ENCODE measurements at places on chromosomes 13 and 19.

- H3K4me1 ChIP-seq = peaks cover 30% of the 10 kb centered on the region
- no peaks in the 10 kb centered on the region for H3K27me3 ChIP-seq
- peaks cover 50% of the 10 kb centered on the region for H3K36me3 ChIP-seq
- H3K27ac ChIP-seq = no peak overlapping the region
- no peak for DNase-seq
Observed at GRCh38 chr13:113211774-113212173, 2.4 kb downstream of the CUL4A start.

GRCh38 chr19:40512473-40513344 is 45.9 kb downstream of the SPTBN4 start:
- H3K27me3 ChIP-seq = peaks cover 27% of the 10 kb centered on the region
- no peak overlapping the region for H3K27ac ChIP-seq
- H3K4me1 ChIP-seq = peaks cover 16% of the 10 kb centered on the region
- DNase-seq = no peak

DNA sequence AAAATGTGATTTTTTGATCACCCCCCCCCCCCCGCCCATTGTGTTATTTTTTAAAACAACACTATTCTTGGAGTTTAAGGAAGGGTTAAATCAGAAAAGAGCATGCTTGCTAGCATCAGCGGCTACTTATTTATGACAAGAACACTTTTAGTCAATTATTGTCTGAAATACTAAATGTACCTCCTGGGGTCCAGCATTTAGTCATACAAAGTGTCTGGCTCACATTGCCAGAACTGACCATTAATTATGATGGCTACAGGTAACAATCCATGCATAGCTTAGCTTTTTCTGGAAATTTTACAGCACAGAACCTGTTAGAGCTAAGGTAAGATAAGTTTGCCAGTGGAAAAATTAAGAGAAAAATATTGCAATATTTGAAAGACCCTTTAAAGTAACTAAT is 90.1 kb downstream of the PCDH9 start:
- H3K36me3 ChIP-seq = no peaks in the 10 kb centered on the region
- peaks cover 8% of the 10 kb centered on the region for H3K4me1 ChIP-seq
- no peak for DNase-seq
- H3K27ac ChIP-seq = no peak overlapping the region
- H3K4me3 ChIP-seq = no peak overlapping the region
- H3K27me3 ChIP-seq = no peaks in the 10 kb centered on the region

DNA sequence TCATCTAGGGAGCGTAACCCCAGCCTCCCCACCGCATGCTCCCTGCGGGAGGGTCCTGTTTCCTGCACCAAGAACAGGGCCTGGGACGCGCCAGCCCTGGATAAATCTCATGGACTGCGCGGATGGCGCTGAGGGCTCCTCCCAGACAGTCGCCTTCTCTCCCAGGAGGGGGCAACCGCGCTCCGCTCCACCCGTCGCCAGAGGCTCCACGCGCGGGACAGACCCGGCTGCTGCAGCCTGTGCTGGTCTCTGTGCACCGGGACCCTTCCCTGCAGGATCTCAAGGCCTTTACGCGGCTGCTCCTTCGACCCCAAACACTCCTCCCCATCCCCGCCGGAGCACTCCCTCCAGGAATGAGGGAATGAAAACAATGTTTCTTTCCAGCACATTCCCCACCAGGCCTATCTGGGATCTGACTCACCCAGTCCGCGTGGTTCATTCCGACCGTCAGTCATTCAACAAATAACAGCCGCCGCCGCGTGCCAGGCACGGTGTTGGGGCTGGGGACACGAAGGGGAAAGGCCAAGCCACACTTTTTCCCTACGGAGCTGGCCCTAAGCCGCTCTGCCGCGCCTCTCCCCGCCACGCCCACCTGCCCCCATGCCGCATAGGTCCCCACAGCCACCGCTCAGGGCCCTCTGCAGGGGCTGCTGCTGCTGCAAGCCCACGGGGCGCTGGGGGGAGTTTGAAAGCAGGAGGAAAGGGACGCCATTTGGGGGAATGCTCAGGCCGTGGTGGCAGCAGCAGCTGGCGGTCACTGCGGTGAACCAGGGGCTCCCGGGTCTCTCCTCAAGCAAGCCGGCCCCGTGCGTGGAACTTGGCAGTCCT is 6.0 kb downstream of the PNMA8B start:
- H3K4me3 ChIP-seq = no peak overlapping the region
- DNase-seq = no peak
- no peak overlapping the region for H3K27ac ChIP-seq
- peaks cover 5% of the 10 kb centered on the region for H3K27me3 ChIP-seq
- peaks cover 5% of the 10 kb centered on the region for H3K4me1 ChIP-seq

DNA sequence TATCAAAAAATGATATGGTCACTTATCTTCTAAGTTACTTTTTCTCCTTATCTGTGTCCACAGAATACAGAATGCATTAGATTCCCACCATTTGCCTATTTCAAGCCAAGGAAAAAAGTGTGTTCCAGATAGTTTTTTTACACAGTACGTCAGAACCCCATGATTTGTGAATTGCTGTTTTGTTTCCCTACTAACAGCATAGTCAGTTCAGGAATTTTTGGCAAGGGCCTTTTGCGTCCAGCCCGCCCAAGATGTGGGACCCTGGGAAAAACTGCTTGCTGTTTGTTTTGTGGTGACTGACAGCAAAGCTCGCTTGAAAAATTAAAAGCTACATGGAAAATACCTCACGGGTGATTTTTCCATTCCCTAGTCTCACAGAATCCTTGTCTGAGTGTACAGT is 20.4 kb upstream of the FAM216B start:
- peak overlapping the region; percentile 98 for H3K27ac ChIP-seq
- no peaks in the 10 kb centered on the region for H3K36me3 ChIP-seq

DNA sequence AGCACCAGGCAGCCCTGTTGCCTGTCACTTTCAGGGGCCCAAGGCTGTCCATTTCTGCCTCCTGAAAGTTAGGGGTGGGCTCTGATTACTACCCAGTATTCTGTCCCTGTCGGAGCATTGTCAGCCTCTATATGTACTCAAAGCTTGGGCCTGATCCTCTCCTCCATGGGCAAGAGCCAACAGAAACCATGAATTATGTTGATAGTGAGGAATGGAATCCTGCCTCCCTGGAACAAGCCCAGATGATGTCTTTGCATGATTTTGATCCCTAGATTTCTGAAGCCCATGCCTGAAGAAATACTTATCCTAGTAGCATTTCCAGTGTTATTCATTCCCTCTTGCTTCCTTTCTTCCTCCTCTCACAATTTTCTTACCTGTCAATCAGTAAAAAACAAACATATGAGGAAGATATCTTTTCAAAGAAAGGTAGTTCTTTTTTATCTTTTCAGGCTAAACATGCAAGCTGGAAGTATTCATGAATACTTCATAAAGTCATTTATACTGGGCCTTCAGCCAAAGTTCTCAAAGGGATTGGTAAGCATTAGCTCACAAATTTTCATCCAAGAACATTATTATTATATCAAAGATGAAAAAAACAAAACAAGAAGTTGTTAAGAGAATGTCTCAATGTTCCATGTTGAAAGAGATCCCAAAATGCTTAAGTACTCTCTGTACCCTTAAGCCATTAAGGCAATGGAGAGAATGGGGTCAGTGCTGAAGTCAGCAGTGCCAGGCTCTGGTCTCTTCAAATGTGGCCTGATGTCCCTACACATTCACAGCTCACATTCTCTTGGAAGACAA is 171.7 kb downstream of the NHLRC3 start:
- H3K27ac ChIP-seq = no peak overlapping the region
- H3K4me1 ChIP-seq = no peaks in the 10 kb centered on the region
- no peak for DNase-seq
- no peak overlapping the region for H3K4me3 ChIP-seq

DNA sequence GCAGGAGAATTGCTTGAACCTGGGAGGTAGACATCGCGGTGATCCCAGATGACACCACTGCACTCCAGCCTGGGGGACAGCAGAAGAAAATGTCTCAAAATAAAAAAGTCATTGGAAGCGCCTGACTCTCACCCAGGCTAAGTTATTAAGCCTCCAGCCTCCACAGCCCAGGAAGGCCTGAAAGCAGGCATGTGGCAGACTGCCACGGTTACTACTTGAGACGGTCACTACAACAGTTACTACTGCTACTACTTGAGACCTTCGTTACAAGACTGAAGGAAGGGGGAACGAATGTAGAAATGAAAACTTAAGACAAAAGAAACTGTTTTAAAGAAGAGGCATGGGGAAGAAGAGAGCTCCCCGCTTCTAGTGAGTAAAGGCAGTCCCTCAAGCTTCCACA is 9.6 kb downstream of the PRR22 start:
- H3K36me3 ChIP-seq = no peaks in the 10 kb centered on the region
- DNase-seq = no peak
- no peaks in the 10 kb centered on the region for H3K4me1 ChIP-seq
- H3K27ac ChIP-seq = no peak overlapping the region

DNA sequence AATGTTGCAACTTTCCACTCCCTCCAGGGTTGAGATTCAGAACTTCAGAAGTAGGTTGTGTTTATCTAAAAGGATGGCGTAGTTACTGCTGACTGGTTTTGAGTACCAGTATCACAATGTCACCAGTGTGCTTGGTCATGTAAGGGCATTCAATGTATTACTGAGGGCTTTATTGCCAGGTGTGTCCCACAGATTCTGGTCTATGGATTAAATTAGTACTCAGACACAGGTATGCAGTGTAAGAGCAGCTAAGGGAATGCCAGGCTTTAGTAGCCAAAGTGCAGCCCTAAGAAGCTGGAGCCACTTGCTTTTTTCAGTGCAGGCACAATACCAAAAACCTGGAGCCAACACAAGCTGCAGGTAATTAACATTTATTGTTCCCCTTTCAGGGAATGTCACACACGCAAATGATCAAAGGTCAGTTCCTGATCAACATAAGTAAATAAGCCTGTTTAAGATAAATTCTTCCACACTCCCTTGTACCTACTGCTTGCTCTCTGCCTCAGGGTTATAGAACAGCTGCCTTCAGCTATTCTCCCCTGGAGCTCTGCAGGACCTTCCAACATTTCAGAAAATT is 130.1 kb upstream of the ZNF91 start:
- H3K27me3 ChIP-seq = no peaks in the 10 kb centered on the region
- H3K4me1 ChIP-seq = no peaks in the 10 kb centered on the region
- no peak for DNase-seq

- no peaks in the 10 kb centered on the region for H3K4me1 ChIP-seq
- H3K27ac ChIP-seq = no peak overlapping the region
- no peaks in the 10 kb centered on the region for H3K27me3 ChIP-seq
- DNase-seq = no peak
- no peaks in the 10 kb centered on the region for H3K36me3 ChIP-seq
Observed at GRCh38 chr13:98055623-98056022, 87.3 kb upstream of the FARP1 start.

DNA sequence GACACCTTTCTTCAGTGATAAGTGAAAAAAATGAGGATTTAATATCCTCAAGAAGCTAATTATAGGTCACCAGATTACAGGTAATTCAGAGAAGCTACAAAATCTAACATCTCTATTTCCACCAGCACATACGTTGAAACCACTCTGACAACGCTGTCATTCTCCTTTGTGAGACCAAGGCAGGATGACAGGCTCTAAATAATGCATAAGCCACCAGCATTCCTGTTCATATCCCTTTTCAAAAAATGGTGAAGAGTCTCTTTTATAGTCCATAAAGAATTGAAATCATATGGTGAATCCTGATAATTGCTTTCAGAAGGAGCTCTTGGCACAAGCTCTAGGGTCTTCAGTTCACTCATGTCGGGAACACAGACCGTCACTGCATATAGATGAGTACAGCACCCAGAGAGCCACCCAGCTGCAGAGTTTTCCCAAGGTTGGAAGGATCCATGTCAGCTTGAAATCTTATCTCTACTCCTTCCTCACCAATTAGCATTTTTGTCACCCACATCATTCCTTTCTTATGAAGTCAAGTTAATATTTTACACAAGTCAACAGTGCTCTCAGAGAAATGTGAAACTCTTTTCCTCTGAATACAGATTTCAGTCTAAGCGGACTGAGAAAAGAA is 431.4 kb downstream of the TBC1D4 start:
- H3K36me3 ChIP-seq = no peaks in the 10 kb centered on the region
- H3K27me3 ChIP-seq = no peaks in the 10 kb centered on the region

GRCh38 chr19:40982594-40983101 is 8.4 kb upstream of the CYP2B6 start:
- H3K27me3 ChIP-seq = peaks cover 19% of the 10 kb centered on the region
- DNase-seq = no peak
- H3K36me3 ChIP-seq = no peaks in the 10 kb centered on the region
- no peaks in the 10 kb centered on the region for H3K4me1 ChIP-seq

DNA sequence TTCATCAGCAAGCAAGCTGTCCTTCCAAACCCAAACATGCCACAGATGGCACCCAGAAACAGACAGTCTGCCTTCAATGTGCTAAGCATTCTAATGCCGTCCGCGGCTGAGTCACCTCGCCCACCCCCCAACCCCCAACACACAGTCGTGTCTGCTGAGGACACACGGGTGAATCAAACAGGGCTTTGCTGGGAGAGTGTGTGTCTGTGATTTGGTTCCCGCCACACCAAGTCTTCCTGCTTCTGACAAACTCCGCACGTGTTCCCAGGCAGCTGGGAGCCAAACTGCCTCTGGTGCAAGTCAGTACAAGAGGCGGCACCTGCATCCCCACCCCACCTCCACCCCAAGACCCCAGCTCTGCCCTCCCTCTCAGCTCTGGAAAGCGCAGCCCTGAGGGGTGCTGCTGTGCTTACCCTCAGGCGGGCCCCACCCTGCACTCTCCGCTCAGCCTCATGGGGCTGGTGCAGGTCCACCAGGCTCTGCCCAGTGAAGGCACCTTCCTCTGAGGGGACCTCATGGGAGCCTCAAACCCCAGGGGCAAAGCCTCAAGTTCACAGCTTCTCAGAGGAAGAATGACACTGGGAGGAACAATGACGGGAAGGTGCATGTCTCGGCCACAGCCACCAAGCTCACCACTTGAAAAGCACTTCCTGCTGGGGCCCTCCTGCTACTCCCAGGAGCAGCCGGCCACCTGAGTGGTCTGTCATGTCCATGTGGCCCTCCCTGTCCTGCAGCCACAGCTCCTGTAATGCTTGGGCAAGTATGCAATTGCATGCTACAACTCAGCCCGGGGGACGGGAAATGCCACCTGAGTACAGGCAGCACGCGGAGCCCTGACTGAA is 15.0 kb upstream of the SLC35E1 start:
- no peak overlapping the region for H3K4me3 ChIP-seq
- DNase-seq = no peak
- no peaks in the 10 kb centered on the region for H3K27me3 ChIP-seq
- H3K27ac ChIP-seq = no peak overlapping the region

DNA sequence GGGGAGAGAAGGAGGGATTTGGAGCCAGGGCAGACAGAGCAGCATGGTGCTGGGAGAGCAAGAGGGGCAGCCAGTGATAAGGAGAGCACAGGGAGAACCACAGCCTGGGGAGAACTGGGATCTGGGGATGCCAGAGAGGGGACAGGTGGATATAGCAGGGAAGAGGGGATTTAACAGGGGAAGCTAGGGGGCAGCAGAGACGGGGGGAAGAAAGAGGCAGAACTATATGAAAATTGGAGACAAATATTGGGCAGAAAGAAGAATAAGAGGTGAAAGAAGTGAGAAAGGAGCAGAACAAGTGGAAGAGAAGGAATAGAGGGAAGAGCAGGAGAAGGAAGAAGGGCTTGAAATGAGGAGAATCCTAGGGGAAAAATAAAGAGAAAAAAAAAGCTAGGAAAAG is 6.5 kb upstream of the ZNF528 start:
- no peak overlapping the region for H3K27ac ChIP-seq
- DNase-seq = no peak
- no peaks in the 10 kb centered on the region for H3K4me1 ChIP-seq
- H3K27me3 ChIP-seq = no peaks in the 10 kb centered on the region
- H3K36me3 ChIP-seq = peaks cover 14% of the 10 kb centered on the region

- peaks cover 25% of the 10 kb centered on the region for H3K36me3 ChIP-seq
- H3K4me3 ChIP-seq = no peak overlapping the region
- no peak overlapping the region for H3K27ac ChIP-seq
- H3K27me3 ChIP-seq = no peaks in the 10 kb centered on the region
- peak; percentile 39 for DNase-seq
- H3K4me1 ChIP-seq = peaks cover 32% of the 10 kb centered on the region
Observed at GRCh38 chr13:110217085-110217484, 89.9 kb downstream of the COL4A1 start.

Measured in SJSA1 (cell line).